Gastrocnemius medialis (tissue), 4 donors: ENCODE measurements at places on chromosomes 12 and 14.

DNA sequence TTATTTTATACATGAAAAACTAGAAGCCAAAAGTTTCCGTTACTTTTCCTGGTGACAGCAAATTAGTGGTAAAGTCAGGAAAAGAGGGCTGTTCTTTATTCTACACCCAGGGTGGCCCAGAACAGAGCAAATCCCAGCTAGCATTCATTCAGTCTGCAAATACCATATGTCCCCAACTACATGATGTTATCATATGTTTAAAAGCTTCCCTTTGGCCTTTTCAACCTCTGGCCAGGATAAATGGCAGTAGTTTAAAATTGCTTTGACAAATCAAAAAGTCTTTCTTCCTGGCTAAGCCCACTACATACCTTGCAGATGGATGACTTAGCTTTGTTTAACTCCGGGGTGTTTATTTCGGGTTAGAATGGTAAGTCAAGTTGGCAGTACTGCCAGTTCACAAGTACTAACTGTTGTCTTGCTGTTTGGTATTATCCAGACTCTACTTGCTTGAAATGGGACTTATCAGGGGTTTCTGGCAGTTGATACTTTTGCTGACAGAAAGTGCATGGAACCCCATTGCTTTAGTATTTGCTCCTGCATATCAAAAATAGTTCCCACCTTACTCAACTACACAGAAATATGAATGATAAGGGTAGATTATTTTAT is 69.7 kb downstream of the PKP2 start:
- DNase-seq, result no peak

DNA sequence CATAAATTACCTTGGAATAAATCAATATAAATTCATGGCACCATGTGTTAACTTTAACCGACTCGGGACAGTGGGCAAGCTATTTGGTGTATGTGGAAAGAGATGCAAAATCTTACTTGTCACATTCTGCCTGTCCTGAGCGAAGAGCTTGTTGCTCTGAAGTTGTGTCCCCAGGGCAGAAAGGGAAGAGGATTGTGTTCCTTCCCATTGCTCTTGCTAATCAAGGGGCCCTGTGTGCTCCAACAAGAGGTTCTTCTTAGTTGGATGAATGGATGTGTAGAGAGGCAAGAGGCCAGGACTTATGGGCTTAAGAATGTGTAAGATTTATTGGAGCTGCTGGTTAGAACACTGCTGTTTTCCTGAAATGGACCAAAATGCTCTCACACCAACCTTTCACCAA is 36.5 kb upstream of the FRS2 start:
- no peak for DNase-seq

DNA sequence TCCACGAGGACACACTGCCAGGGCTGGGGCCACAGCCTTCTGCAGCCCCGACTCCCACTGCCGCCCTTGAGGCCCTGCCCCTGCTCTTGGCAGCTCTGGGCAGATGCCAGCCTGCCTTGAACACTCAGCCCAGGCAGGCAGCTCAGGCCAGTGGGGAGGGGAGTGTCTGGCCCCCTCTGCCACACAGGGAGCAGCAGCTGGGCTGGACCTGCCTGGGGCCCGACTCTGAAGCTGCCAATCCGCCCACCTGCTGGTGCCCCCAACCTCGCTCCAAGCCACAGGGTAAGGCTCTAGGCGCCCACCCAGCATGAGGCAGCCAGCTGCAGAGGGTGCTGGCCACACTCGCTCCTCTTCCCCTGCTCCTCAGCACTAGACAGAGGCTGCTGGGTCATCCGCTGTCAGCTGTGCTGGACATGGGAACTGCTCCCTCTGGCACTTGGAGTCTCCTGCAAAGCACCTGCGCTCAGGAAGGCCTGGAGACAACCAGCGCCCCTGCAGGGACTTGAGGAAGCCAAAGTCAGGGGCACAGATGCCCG is 24.6 kb upstream of the NUDT14 start:
- DNase-seq, result no peak

DNA sequence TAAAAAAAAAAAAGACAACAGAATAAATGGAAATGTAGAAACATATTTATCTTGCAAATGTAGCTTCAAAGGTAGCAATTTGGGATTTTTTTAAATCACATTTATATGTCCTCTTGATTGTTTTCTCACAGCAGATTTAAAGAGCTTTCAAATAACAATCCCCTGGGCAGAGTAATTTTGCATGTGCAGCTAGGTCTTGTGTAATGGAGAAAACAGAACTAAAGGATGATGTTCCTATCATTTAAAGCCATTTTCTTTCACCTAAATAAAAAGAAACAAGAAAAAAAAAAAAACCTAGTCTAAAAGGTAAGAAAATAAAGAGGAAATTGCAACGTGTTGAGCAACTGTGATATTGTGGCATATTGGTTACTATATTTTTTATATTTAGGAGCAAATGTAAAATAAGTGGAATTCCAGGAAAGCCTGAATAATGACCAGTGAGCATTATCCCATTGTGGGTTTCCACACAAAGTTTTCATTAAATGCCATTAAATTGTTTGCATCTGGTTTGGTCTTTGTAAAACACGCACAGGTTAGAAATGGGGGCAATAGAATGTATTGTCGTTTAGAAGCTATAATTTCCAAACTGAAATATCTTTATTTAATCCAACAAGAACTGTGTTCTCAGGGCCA is 215.6 kb downstream of the SLC6A15 start:
- no peak for DNase-seq

DNA sequence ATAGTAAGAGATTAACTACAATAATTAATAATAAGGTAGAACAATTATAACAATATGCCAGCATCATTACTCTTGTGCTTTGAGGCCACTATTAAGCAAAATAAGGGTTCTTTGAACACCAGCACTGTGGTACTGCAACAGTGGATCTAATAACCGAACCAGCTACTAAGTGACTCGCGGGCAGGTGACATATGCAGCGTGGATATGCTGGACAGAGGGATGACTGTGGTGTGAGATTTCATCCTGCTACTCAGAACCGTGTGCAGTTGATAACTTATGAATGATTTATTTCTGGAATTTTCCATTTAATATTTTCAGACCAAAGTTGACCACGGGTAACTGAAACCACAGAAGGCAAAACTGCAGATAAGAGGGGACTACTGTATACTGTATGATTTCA is 34.4 kb downstream of the BMAL2 start:
- no peak for DNase-seq

GRCh38 chr14:23566778-23567185 is 809 bp downstream of the AP1G2 start:
- DNase-seq, result no peak

DNA sequence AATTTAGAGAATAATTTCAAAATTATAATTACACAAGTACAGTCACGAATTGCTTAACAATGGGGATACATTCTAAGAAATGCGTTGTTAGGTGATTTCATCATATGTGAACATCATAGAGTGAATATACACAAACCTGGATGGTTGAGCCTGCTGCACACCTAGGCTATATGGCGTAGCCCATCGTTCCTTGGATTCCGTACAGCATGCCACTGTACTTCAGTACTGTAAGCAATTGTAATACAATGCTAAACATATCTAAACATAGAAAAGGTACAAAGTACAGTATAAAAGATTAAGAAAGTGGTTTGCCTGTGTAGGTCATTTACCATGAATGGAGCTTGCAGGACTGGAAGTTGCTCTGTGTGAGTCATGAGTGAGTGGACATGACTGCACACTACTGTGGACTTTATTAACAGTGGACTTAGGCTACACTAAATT is 286.2 kb downstream of the CACNA1C start:
- no peak for DNase-seq
